Lower lobe of right lung (tissue), 2 donors: ENCODE measurements at places on chromosomes 3 and 15.

DNA sequence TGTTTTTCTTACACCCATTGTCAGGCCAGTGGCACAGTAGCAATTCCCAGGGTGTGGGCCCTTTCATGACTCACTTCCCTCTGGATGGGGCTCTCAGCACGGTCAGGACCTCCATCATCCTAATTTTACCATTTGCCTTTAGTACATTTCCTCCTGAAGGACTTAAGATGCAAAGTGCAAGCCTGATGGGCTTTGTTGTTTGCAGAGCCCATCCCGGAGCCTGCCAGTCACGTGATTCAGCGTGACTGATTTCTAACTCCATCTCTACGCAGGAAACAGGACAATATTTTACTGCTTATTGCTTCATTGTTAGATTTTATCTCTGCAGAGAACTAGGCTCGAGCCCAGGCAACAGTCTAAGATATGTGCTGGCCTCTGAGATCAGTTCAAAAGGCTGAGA lies 223.7 kb downstream of the PDZRN3 start:
- no peak for DNase-seq

DNA sequence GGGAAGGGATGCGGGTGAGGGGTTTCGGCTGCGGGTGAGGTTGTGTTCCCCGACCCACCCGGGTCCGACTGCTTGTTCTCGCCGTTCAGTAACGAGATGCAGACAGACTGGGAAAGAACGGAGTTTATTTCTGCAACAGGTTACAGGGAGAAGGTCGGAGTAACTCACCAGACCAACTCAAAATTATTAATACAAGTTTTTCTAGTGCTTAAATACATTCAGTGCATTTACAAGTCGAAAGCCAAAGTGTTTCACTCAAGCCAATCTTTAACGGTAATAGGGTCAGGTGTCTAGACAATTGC lies 492 bp upstream of the HIGD1A start:
- no peak for DNase-seq

GRCh38 chr15:100338971-100339444 lies 2.8 kb downstream of the ADAMTS17 start:
- no peak for DNase-seq

- DNase-seq: no peak
These were observed 135.8 kb upstream of the RORA start for GRCh38 chr15:61364871-61365270.

DNA sequence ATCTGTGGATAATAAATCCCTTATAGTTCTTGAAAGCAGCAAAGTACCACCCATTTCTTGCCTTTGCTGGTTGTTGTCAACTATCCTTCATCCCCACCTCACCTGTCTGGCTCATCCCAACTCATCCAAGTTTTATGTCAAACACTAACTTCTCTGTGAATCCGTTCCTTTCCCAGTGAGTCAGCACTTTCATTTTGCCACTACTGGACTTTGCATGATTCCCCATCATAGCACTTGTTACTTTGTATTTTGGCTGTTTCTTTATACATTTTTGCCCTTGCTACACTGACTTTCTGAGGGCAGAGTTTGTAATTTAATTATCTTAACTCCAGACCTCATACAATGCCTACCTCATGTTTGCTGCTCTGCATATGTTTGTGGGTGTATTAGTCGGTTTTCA lies 90.8 kb upstream of the RORA start:
- no peak for DNase-seq
